ENCODE measurements at places on chromosomes 4 and X.

DNA sequence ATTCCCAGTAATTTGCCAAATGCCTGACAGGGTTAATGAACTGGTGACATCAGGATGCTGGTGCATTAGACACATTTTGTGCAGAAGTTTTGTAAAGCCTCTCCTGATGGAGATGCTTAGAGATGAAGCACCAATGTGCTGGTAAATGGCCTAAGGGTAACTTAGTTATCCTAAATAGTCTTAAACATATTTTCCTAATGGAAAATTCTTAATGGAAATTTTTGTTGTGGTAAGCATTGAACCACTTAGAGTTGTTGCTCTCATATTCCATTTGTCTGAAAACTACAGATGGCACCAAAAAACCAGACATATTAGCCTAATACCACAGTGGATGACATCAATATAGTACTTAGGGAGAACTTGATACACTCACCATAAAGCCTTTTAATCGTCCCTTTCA lies 154.5 kb upstream of the ANK2 start:
- no peak for DNase-seq

GRCh38 chrX:75784680-75785491 lies at the start of gene MAGEE2:
Gene MAGEE2 (minus strand): TSS chrX:75785254. CDS start chrX:75785051, 203 bp downstream.
- DNase-seq: peak; percentile 19

GRCh38 chr4:169675825-169676224 lies 55.4 kb downstream of the CLCN3 start:
- DNase-seq: no peak

DNA sequence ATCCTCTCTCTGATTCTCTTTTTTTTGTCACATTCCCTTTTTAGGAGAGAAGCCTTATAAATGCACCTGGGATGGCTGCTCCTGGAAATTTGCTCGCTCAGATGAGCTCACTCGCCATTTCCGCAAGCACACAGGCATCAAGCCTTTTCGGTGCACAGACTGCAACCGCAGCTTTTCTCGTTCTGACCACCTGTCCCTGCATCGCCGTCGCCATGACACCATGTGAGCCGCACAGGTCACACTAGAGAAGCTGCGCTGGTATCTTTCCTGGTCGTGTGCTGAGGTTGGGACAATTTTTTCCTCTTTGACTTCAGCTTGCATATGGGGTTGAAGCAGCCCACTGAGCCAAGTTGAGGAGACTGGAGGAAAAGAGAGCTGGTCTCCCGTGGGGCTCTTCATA lies 52.1 kb downstream of the KLF8 start:
- DNase-seq: no peak

- DNase-seq: no peak
These were observed 40.8 kb upstream of the NR0B1 start for GRCh38 chrX:30349946-30350345.

GRCh38 chrX:1086444-1087409 lies 125.7 kb downstream of the CRLF2 start:
- no peak for DNase-seq

DNA sequence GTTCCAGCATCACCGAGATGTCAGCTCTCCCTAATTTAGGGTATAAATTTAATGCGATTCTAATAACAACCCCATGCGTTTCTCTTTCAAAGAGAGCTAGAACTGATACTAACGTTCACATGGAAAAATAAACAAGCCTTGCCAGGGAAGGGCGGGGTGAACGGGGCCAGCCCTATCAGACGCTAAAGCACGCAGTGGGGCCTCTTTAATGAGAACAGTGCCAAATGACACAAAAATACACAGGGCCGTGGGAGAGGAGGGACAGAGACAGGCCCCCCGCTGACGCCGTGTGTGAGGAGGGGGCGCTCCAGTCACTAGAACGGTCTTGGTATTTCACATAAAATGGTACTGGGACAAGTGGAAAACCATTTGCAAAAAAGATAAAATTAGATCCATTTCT lies 21.3 kb upstream of the ADRA2C start:
- no peak for DNase-seq

DNA sequence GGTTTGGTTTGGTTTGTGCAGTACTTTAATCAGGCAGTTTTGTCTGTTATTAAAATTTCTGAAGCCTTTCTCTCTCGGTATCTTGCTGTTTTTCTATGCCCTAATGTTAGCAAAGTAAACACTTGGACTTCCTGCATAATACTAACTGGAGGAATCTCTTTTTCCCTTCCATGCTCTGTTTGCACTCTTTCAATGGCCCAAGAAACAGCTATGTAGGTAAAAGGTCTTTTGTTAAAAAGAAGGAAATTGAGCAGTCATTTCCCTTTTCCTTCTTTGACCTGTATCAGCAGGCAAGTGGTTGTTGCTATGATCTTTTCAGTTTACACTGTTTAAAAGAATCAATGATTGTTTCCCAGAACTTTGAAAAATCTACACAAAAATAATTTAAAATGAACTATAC lies 82.7 kb downstream of the CCSER1 start:
- no peak for DNase-seq

DNA sequence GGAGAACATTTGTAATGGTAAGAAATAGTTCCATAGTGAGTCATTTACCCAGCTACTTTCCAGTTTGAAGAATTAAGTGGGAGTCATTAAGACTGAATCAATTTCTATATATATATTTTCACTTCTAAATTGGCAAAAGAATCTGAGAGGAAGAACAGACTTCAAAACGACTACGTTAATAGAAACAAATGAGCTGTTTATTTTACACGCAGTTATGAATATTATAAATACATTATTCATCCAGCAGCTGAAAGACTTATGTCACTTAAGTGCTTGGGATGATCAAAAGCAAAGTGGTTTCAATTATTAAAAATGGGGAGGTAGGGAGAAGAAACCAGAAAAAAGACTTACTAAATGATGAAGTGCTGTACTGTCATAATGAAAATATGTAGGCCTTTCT lies 260.5 kb upstream of the DDX53 start:
- no peak for DNase-seq

DNA sequence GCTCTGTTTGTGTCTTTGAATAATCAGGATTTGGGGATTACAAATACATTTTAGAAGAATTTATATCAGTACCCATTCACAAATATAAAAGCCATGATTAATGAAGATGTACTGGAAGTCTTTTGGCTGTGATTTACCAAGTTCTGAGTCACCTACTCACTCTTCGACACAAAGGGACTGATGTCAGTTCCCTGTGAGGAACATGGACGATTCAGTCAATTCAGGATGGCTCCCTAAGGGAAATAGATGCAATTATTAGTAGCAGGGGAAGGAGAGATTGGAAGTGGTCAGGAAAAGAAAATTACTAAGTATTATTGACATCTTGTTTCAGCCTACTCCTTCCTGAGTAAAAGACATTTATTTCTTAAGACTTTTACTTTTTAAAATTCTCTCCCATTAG lies 550.7 kb upstream of the SLIT2 start:
- no peak for DNase-seq

DNA sequence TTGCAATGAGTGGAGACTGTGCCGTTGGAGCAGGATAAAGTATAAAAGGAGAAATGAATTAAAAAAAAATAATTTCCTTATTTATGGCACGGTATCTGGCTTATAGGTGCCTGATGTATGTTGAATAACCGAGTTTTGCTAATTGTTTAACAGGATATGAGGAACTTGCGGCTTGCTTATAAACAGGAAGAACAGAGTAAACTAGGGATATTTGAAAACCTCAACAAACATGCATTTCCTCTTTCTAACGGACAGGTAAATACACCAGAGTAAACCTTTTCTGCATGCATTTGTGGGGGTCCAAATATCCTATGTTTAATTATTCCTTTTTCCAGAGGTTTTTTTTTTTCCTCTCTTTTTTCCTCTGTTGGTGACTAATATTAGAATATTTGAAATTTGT lies 36.8 kb downstream of the MTMR1 start:
- no peak for DNase-seq

- no peak for DNase-seq
These were observed 108.9 kb downstream of the SYNPO2 start for GRCh38 chr4:118997601-118998000.

DNA sequence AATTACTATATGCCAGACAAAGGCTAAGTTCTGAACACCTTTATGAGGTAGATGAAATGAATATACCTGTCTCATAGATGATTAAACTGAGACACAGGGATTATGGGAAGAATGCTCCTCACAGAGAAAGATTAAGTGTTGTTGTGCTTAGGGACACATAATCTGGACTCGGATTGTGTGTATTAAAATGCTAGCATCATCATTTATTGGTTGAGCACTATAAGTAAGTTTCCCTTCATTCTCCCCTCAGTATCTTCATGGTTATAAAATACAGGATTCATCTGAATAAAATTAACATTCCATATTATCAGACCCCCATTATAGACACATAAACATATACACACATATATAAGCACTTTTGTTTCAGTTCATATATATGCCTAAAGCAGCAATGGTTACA lies 463.5 kb downstream of the PPP4R3C start:
- DNase-seq: no peak

GRCh38 chr4:16694173-16694883 lies 204.1 kb downstream of the LDB2 start:
- DNase-seq: no peak

DNA sequence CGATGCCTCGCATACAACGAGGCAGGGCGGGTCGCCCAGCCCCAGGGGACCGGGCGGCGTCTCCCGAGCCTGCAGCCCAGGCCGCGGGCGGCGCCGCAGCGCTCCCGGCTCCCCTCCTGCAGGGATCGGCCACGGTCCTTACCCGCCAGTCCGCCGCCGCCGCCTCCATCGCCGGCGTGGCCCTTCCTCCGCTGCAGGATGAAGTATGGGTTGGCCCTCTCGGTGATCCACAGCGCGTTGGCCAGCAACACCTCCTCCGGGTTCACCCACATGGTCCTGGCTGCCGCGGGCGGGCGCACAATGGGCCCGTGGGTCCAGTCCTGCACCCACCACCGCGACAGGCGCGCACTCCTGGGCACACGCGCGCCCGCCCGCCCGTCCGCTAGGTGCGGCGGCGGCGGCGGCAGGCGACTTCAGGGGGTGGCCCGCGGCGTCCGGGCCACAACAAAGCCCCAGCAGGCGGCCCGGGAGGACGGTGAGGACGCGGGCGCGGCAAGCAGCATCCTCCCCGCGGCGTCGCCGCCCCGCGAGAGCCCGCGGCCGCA lies 339 bp downstream of the TBC1D9 start:
- DNase-seq: peak; percentile 26

DNA sequence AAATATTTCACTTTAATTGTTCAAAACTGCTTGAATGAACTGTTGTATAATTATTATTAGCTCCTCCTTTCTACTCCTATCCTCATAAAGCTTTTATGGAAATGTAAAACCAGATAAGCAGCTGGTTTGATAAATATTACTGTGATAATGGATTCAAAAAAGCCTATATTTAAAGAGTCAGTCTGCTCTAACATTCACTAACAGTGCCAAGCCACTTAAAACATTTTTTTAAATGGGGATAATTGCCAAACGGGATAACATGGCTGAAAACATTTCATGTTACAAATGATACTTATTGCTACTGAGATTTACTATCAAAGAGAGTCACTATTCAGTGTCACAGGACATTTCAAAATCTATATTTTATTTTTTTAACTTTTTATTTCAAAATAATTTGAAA lies 17.4 kb downstream of the ARHGAP24 start:
- no peak for DNase-seq

DNA sequence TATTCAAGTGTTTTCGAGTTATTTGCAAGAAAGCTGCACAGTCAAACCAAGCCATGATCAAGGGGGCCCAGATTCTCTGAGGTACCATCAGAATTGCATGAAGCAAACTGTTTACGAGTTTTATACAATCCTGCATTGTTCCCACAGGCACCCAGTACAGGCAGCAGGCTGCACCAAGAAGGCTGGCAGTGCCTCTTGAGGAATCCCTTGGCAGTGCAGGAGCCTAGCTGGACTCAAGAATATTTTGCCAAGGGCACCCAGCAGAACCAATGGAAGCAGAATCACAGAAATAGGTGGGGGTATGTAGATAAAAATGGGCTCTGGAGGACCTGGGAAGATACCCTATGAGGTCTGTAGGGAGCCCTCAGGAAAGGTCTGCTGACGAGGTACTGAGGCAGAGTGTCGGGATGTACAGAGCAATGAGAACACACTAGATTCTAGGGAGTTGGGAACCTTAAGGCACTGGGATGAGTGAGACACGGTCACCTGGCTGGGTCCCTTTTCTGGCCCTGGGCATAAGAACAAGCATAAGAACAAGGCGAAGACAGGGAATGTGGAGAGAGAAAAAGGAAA lies 2.5 kb upstream of the PLP1 start:
- DNase-seq: no peak

- DNase-seq: no peak
These were observed 24.1 kb downstream of the FRMPD4 start for GRCh38 chrX:12162420-12162819.

GRCh38 chr4:21778702-21779101 lies 169.9 kb downstream of the KCNIP4 start:
- DNase-seq: no peak

GRCh38 chr4:749698-750666 lies 44.4 kb downstream of the PCGF3 start:
- DNase-seq: no peak

- DNase-seq: no peak
These were observed 59.7 kb downstream of the RGS12 start for GRCh38 chr4:3352505-3352904.

DNA sequence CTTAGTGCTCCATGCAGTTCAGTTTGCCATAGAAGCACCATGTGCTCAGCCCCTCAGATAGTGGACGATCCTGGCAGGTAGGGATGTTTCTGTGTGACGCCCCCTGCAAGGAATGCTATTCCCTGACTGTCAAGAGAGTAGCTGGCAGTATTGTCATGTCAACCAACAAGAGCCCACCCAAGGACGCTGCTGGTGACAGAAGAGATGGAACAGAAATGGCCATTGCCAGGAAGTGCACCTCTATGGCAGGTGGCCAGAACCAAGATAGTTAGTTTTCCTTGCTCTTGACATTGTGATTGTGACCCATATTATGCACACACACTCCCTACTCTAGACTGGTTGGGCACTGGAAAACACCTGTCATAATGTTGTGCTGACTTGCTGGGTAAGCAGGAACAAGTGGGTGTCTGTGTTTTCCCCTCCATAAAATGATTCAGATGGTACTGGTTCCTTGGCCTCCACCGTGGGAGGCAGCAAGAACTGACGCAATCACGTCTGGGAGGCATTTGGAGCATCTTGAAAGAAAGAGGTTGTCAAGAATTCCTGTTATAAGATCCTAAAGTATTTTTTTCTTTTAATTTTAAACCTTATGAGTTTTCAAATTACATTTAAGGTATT lies 507.9 kb downstream of the MID1IP1 start:
- peak; percentile 31 for DNase-seq

- DNase-seq: no peak
These were observed 51.6 kb upstream of the BLTP1 start for GRCh38 chr4:122100508-122100907.

GRCh38 chr4:6561173-6561516 lies 13.8 kb upstream of the MAN2B2 start:
- DNase-seq: no peak

DNA sequence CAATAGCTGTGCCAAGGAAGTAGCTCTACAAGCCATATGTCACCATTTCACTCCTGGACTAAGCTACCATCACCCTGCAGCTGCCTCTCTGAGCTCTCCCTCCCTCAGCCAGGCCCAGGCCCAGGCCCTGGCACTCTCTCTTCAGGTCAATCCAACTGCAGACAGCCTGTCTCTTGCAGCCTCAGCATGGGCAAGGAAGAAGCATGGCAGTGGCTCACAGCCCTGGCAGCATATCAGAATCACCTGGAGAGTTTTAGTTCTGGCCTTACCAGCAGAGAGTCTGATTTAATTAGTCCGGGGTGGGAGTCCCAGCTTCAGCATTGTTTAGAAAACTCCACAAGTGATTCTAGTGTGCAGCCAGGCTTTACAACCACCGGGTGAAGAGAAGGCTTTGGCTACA lies 31.5 kb downstream of the NALF2 start:
- no peak for DNase-seq
